ENCODE measurements at places on chromosomes 11 and 22. TPM values are rescaled to one million over a fixed set of nuclear protein-coding genes. Genes with fewer than 3 reads are reported as not detected.

DNA sequence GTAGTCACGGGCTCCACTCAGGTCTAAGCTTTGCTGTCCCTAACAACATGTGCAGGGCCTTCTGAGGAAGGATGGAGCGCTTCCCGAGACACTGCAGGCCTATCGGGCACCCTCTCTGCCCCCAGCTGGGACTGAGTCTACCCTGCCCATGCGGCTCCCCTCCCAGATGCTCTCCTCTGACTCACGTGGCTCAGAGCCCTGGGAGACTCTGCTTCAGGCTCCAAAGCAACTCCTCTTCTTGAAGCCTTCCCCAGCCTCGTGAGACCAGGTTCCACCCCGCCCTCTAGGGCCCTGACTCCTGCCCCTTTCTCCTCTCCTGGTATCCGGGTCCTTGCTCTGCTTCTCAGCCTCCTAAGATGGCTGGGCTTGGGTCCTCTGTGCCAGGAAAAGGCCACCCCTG, 28.4 kb upstream of the ARFGAP3 start:
- DNase-seq, result no peak

CHRDL2 gene
- polyA plus RNA-seq, result 0.52 TPM

DNA sequence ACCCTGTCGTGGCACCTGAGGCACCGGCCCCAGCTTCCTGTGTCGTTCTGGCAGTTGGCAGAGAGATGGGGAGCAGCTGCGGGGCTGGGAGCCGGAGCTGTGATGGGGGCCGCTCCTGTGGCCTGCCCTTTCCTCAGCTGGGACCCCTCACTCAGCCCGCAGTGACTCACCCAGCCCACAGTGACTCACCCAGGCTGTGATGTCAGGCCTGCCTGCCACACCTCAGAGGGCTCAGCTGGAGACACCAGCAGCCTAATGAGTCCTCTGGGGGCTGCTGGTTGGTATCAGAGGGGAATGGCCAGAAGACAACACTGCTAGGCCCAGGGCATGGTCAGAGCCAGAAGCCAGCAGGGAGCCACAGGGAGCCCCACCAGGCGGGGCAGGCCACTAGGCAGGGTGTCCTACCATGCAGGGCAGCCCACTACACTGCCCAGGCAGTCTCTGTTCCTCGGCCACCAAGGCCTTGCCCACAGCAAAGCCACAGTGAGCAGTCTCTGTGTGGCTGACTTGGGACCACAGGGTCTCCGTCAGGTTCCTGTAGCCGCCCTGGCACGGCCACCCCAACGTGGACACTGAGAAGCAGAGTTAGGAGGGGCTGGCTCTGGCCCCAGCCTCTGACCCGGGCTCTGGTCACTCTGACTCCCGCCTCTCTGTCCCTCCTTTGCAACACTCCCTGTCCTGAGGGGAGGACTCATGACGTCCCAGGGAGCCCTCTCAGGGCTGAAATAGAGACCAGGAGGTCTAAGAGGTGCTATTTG, 4.2 kb upstream of the FXYD2 start:
- no peak for DNase-seq

GRCh38 chr11:14643697-14644225, at the start of gene PDE3B:
PDE3B (plus strand) TSS chr11:14643804; CDS start chr11:14644076, 272 bp downstream.
- peak; percentile 37 for DNase-seq

GRCh38 chr11:113159988-113160807, 154.2 kb upstream of the TTC12 start:
- DNase-seq, result no peak

DNA sequence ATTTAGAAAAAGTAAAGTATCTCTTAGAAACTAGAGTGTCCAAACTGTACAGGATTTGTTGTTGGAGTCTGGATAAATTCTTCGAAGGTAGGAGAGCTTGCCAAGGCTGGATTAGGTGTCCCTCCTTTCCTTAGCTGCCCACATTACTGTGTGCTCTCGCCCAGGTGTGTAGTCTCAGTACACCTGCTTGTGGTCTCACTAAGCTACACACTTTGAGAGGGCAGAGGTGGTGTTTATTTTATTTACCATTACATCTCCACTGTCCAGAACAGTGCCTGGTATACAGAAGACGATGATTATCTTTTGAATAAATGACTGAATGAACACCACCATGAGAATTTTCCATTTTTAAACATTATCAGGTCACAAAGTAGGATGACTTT, 36.5 kb downstream of the VSIG10L2 start:
- no peak for DNase-seq

LRRC74B gene
- polyA plus RNA-seq, result 0.20 TPM

ASCL2 gene
- 2.1 TPM for polyA plus RNA-seq

GRCh38 chr11:96621161-96621560, 231.3 kb downstream of the JRKL start:
- no peak for DNase-seq

E2F8 gene
- 5.9 TPM for polyA plus RNA-seq

DNA sequence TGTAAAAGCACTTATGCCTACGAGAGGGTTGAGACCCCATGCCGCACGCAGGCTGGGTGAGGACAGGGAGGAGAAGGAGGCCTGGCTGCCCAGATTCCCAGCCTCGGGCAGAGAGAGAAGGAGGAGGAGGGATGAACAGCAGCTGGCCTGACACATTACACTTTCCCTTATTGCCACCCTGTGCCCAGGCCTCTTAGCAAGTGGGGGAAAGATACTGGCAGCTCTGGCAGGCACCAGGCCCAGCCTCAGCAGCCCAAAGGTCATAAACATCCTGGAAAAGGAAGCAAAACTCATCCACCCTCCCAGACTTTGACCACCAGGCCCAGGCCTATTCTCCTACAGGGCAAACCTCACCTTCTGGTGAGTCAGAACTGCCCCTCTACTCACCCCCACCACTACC, 4.7 kb downstream of the PLAAT3 start:
- no peak for DNase-seq

FOXR1 gene
- polyA plus RNA-seq, result not detected

MMP27 gene
- not detected for polyA plus RNA-seq

DNA sequence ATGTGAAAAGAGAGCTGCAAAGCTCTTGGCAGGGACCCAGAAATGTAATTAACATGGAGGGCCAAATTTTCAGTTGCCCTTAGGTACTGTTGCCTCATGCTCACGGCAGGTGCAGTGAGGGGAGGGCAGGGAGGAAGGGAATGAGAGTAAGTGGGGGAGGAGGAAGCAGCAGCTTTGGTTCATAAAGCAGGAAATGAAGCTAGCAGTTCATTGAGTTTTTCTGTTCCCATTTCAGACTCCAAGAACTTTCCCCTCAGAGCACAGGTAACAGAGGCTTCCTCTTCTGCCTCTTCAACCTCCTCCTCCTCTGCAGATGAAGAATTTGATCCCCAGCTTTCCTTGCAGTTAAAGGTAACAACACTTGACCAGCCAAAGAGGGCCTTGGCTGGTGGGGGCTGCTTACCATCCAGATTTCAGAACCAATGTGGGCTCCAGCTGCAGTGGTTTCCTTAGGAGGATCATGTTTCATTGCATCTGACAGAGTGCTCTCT, 57.9 kb upstream of the PARVA start:
- no peak for DNase-seq

OR56A1 gene
- polyA plus RNA-seq, result 0.02 TPM

CSF2RB gene
- polyA plus RNA-seq, result 2.8 TPM

GRCh38 chr11:125071435-125071834, 8.3 kb downstream of the SLC37A2 start:
- DNase-seq, result no peak

- no peak for DNase-seq
Measured at GRCh38 chr11:122512688-122513087, 142.8 kb upstream of the UBASH3B start.

GRCh38 chr22:37100589-37101127, 8.9 kb downstream of the TMPRSS6 start:
- DNase-seq, result no peak

GRCh38 chr11:74683279-74683871, 47.9 kb downstream of the CHRDL2 start:
- no peak for DNase-seq

DNA sequence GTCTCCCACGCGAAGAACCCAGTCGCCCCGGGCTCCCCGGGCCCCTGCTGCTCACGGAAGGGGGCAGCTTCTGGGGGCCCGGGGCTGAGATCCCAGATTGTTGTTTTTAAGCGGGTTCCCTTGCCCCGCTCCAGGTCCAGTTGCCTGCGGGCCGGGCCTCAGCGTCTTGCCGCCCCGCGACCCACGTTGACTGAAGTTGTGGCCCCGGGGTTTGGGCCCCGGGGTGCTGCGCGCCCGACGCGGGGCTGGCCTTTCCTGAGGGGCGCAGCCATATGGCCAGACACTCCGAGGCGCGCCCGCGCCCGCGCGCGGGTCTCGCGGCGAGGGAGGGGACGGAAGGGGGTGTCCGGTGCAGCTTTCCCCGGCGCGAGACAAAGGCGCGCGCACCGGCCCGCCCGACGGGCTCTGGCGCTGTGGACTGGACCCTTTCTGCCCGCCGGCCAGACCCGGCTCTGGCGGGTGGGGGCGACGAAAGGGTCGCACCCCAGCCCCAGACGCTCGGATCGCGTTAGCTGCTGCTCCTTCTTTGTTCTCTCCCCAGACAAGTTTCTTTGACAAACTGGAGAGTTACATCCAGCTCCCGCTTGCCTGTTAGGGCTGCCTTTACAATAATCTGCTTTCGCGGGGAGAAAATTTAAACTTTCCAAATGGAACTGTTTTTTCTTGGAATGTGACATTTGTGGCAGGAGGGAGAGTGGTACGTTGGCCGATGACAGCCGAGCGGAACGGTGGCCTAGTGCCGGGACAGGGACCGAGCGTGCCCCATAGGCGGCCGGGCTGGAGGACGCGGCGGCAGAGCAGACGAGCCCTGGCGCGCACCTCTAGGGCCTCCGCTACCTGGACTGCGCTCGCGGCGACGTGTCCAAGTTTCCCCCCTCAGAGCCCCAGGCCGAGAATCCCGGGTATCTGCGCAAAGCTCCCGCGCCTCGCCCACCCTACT, 716 bp downstream of the AMOTL1 start:
- DNase-seq, result no peak

GRCh38 chr11:21529187-21529586, 663.7 kb upstream of the ANO5 start:
- no peak for DNase-seq

- DNase-seq, result no peak
Measured at GRCh38 chr11:122334546-122335339, 218.7 kb upstream of the BLID start.

- DNase-seq, result no peak
Measured at GRCh38 chr11:79414644-79415317, 26.0 kb downstream of the TENM4 start.

GRCh38 chr11:65423516-65424204, 1.1 kb downstream of the NEAT1 start:
- no peak for DNase-seq

- no peak for DNase-seq
Measured at GRCh38 chr11:120501976-120502755, 9.4 kb upstream of the GRIK4 start.

DNA sequence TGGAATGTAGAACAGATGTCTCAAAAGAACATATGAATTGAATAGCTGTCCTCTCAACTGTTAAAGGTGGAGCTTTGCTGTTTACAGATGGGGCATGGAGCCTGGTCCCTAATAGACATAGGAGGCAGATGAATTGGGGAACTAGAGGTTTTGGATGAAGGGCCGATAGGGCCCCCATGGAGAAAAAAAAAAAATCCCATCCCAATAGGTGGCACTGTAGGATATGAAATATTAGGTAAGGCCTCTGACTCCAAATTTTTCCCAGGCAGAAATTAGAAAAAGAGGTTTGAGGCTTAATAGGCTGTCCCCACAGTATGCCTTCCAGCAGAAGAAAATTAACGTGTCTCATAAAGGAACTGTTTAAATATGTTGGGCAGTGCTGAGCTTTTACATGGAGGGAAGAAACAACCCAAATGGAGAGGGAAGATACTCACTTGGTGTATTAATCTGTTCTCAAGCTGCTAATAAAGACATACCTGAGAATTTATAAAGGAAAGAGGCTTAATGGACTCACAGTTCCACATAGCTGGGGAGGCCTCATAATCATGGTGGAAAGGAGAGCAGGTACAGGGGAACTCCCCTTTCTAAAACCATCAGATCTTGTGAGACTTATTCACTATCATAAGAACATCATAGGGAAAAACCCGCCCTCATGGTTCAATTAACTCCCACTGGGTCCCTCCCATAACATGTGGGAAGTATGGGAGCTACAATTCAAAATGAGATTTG, 30.1 kb upstream of the TMEM45B start:
- no peak for DNase-seq

SPI1 gene
- polyA plus RNA-seq, result 5.5 TPM

DNA sequence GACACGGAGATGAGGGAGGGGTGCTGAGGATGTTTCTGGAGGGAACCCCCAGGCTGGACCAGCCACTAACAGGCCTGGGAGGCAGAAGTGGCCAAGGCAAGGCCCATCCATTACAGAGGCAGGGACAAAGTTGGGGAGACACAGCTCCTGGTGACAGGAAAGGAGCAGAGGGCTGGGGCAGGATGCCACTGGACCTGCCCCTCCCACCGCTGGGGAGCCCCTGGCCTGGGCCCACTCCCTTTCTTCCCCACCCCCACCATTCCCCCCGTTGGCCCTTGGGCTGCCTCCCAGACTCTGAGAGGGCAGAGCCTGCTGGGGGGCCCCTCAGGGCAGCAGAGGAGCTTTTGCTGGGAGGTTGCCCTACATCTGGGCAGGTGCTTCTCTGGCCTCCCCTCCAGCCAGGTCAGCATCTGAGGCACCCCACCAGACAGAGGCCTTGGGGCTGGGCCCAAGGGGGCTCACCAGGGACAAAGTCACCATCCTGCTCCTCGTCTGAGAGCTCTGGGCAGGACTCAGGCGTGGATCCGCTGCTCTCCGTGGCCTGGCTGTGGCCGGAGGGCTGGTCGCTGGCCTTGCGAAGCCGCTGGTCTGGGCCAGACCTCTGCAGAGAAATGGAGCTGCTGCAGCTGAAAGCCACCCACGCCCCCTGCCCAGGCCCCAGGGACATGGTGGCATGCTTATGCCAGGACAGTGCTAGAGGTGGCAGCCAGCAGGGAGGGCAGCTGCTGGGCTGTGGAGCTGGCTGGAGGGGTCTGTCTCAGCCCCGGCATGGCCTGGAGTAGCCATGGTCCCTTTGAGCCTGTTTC, 33.1 kb upstream of the CARS1 start:
- DNase-seq, result no peak

DNA sequence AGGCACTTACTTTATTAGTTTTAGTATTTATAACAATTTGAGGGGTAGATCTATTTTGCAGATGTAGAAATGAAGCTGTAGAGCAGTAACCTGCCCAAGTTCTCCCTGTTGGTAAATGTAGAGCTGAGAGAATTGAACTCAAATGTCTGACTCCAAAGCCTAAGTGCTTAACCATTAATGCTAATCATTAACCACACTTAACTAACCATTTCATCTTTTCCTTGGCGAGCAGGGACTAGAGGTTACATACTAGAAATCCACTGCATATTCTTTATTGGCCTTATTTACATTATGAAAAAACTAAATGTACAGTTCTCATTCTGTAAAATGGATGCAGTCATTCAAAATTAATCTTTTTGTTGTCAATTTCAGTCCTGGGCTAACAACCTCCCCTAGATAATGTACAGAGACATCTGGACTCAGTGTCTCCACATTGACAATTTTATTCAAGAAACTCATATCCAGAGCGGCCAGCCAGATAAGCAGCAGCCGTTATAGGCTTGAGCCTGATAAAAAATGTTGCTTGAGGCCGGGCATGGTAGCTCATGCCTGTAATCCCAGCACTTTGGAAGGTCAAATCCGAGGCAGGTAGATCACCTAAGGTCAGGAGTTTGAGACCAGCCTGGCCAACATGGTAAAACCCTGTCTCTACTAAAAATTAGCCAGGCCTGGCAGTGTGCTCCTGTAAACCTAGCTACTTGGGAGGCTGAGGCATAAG, 76.7 kb upstream of the PICALM start:
- DNase-seq, result no peak

GRCh38 chr22:44360306-44360667, 47.5 kb upstream of the SHISAL1 start:
- DNase-seq, result no peak

GRCh38 chr11:66885950-66886440, 29.1 kb downstream of the LRFN4 start:
- no peak for DNase-seq

LARGE1 gene
- polyA plus RNA-seq, result 28.7 TPM

KDM4D gene
- polyA plus RNA-seq, result 2.3 TPM

BCO2 gene
- 6.2 TPM for polyA plus RNA-seq

FBLN1 gene
- 98.6 TPM for polyA plus RNA-seq

ZNF214 gene
- 11.0 TPM for polyA plus RNA-seq
